ENCODE measurements at places on chromosomes 12 and 14.

- no peak for DNase-seq
Observed at GRCh38 chr12:55760663-55761062, 17.7 kb downstream of the GDF11 start.

DNA sequence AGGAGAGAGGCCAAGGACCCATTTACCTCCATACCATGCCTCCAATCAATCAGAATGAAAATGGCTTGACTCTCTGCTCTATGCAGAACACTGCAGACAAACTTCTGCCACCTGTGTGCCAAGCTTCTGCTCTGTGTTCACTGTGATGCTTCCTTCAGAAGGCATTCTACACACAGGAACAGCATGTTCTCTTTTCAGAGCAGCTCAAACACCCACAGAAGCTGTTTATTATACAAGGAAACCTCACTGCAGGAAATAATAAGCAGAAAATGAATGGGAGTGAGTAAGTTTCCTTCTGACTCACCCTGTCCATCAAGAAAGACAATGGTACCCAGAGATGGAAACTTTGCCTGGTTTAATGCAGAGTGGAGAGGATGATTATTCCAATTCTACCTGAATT is 2.4 kb upstream of the ESR2 start:
- peak; percentile 27 for DNase-seq

DNA sequence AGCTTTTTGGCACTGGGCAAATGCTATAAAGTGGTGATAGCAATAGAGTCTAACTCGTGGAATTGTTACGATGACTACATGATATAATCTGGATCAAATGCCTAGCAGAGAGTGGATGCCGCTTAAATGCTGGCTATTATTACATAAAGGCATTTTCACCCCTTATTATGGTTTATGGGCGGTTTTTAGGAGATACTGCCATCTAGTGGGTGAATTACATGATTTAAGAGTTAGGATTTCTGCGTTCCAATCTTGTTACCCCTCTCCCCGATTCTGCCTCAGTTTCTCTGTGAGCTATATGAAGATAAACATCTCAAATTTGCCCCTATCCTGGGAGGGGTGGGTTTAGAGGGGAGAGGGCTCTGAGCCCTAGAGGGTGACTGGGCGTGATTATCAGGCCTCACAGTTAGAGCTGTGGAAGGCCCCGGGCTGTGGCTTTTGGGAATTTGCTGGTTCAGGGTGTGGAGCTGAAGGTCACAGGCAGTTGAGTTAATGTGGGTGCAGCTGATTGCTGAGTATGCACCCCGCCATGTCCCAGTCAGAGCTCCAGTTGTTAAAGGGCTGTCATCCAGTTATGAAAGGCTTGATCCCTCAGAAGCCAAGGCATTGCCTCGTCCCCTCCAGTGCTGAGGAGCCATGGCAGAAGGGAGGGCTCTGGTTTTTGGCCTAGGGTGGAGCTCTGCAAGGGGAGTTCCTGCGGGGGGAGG is 14.4 kb downstream of the CLSTN3 start:
- DNase-seq: peak; percentile 66

GRCh38 chr12:131830335-131830913 is 2.2 kb downstream of the MMP17 start:
- DNase-seq: peak; percentile 79

- DNase-seq: no peak
Observed at GRCh38 chr12:94010307-94010706, 138.1 kb upstream of the PLXNC1 start.

GRCh38 chr14:55188686-55189295 is 2.6 kb downstream of the DLGAP5 start:
- DNase-seq: peak; percentile 41

DNA sequence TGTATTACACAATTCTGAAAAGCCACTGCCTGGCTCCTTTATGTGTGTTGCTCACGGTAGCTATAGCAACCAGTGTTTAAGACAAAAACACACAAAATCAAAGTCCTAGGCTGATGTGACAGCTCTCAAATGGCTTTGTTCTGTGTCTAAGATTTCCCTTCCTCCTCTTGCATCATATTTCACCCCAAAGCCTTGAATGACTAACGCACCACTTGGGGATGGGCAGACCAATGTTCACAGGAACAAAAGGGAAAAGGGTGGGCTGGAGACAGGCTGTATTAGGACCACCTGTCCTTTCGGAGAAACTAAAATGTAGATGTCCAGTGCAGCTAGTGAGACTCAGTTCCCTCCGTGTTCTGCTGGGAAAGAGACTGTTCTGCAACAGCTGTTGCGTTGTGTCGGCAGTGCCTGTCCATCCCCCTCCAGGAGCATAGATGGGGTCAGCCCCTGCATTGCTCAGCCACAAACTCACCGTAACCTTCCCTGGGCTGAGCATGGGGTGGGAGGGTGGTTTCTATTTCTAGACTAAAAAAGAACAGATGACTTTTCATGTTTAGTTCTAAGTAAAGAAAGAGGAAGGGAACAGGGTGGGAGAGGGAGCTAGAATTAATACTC is 26.8 kb upstream of the DAAM1 start:
- peak; percentile 49 for DNase-seq

DNA sequence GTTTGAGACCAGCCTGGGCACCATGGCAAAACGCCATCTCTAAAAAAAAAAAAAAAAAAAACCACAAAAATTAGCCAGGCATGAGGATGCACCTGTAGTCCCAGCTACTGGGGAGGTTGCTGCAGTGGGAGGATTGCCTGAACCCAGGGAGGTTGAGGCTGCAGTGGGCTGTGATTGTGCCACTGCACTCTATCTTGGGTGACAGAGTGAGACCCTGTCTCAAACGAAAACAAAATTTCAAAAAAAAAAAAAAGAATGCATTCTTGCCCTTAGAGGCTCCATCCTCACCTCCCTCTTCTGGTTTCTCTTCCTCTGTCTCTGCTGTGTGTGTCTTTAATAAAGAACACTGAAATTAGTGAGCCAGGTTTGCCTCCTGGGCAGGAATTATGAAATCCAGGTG is 107.8 kb downstream of the VCPKMT start:
- no peak for DNase-seq

- DNase-seq: no peak
Observed at GRCh38 chr14:43789458-43789857, 717.6 kb downstream of the FSCB start.

DNA sequence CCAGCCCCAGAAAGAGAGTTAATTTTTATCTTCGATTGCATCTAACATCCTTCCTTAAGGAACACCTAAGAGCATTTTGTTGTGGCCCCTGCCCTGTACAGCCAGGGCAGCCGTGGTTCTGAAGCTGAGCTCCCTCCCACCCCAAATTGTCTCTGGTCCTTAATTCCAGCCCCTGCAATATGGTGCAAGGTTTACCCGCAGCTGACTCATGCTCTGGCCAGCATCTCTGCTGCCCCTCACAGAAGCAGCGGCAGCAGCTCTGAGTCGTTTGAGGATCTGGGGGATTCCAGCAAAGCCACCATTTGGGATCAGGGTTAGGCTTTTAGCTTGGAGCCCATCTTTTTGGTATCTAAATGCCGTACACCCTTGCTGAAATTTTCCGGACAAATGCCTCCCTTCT is 3.3 kb downstream of the DLK1 start:
- DNase-seq: no peak

GRCh38 chr12:46503637-46504175 is 131.1 kb upstream of the SLC38A2 start:
- no peak for DNase-seq

- DNase-seq: peak; percentile 91
Observed at GRCh38 chr12:14260011-14260993, 105.2 kb upstream of the ATF7IP start.

- DNase-seq: peak; percentile 52
Observed at GRCh38 chr14:78836777-78837176, 666.6 kb downstream of the NRXN3 start.

- DNase-seq: peak; percentile 72
Observed at GRCh38 chr12:127125607-127126259, 1141.2 kb upstream of the TMEM132C start.

- DNase-seq: no peak
Observed at GRCh38 chr14:18660585-18660922, 59.6 kb downstream of the OR11H12 start.

DNA sequence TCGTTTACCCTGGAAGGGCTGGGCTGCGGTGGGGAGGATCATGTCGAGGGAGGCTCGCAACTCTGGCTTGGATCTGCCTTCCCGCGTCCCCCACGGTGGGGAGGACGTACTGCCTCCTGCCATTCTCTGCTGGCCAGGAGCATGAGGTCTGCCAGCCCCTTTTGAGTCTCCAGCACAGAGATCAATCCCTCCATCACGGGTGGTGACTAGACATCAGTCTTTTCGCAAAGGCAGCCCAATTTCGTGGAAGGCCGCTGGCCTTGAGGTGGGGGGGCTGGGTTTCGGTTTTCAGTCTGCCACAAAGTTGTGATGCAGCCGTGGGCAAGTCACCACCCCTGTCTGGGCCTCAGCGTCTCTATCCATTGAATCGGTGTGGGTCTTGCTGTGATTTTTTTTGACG is 62.2 kb downstream of the PRMT8 start:
- DNase-seq: no peak

DNA sequence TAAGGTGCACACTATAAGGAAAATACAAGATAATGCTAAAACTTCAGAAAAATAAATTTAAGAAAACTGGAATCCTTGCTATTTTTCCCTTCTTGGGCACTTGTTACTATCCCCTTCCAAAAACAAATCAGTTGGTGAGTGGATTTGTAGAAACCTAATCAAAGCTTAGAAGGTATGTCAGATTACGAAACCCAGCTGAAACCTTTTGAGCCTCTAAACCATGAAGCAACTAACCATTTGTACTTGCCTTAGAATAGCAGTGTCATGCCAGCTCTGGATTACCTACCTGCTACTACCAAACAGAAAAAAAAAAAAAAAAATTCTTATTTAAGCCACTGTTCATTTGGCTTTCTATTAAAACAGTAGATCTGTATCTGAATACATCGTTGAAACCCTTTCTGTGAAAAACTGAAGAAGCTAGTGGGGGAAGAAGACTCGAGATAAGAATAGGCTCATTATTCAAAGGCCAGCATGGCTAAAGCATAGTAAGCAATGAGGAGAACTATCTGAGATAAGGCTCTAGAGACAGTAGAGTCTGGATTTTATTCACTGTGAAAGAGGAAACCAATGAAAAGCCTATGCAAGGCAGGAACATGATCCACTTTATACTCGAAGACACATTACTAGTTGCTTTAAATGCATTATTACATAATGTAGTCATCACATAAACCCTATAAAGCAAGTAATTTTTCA is 30.2 kb downstream of the OSBPL8 start:
- peak; percentile 37 for DNase-seq

DNA sequence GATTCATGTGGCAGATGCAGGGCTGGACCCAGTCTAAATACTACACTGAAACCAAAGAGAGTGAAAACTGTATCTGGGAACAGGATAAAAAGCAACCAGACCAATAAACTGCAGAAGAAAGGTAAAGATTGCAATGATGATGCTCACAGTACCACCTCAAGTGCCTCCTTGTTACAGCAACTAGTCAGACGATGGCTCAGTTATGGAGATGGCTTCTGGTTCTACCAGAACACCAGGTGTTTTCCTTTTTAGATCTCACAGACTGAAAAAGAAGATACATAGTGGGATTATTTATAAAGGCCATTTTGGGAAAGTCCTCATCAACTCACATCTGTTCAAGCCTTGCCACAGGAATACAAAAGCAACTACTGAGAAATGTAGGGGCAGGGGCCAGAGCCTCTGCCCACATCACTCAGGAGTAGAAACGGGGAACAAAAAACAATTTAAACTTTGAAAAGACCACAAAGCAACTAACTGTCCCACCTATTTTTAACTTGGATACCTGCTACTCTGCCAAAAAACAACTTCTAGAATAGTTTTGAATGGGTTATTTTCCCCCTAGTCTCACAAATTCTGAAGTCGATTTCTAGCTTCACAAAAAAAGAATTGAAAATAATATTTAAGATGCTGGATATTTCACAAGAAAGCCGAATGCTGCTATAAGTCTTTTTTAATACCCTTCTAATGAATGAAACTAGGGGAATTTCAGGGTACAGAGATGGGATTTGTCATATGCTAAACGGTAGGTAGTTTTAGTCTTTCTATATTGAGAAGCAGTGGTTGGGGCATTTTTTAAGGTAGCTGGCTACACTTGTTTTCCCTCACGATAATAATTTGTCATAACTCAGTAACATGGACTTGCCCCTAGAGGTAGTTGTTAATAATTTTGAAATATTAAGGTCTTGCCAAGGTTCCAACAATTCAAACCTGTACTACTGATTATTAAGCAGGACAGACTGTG is 197.2 kb upstream of the TMPO start:
- DNase-seq: no peak

DNA sequence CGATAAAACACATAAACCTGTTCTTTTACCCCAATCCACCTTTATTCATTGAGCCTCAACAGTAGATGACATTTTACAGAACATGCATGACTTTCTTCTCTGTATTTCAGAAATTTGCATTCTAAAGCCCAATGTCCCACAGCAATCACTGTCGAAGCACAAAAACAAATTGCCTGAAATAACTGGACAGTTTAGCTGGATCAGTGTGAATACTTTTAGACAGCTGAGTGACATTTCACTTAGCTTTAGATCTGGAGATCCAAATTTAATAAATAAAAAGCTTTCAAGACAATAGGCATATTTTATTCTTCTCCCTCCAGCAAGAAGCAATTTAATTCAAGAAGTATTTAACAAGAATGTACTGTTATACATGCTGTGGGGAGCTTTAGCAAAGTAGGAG is 109.1 kb upstream of the FSCB start:
- DNase-seq: no peak

DNA sequence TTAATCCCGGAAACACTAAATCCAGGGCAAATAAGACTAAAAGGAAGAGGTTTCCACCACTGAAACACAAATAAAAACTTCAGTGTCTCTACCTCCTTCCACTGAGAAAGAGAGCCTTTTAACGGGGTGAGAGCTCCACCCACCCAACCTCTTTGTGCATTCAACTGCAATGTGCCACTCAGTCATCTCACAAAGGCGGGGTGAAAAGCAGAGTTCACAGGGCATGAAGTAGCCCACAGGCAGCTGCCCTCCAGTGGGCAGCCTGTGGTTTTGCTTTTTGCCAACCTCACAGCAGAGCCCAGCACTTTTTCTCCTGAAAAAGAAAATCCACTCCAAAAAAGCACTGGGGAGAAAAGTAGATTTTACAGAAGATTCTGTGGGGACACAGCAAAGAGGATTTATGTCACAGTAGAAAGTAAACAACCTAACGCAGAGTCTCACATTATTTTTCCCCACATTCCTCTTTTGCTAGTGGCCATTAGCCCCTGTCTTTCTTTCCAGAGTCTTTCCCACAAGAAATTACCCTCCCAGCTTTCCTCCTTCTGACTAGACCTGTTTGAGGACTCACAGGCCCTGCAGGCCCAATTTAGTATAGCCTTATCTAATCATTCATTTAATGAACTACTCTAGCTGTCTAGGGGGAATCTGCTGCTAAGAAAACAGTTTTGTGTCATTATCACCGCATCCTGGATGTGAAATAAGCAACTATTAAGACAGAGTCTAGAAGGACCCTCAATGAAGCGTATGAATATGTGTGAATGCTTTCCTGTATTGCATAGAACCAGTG is 753.8 kb upstream of the FOXG1 start:
- DNase-seq: no peak

DNA sequence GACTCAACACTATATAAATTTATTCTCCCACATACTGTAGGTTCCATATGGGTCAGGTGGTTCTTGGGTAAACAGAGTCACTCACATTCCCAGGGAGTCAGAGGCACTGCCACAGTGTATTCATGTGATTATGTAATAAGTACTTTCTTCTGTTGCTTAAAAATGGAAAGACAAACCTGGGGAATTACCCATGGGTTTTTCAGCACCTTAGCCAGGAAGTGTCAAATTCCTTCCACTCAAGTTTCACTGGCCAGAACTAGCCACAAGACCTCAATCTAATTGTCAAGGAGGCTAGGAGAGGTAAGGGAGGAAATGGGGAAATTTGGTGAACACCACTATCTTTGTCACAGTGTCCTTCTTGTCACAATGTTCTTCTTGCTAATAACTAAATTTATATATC is 333.2 kb upstream of the MDGA2 start:
- DNase-seq: no peak

GRCh38 chr12:109147954-109148353 is 31.6 kb downstream of the ACACB start:
- peak; percentile 93 for DNase-seq

Measured in fibroblast of the aortic adventitia (primary cell).